CD4-positive, alpha-beta T cell treated with Interleukin-2 at 100 ng/mL for 4 hours (primary cell): ENCODE measurements at places on chromosomes 16 and 17.

DNA sequence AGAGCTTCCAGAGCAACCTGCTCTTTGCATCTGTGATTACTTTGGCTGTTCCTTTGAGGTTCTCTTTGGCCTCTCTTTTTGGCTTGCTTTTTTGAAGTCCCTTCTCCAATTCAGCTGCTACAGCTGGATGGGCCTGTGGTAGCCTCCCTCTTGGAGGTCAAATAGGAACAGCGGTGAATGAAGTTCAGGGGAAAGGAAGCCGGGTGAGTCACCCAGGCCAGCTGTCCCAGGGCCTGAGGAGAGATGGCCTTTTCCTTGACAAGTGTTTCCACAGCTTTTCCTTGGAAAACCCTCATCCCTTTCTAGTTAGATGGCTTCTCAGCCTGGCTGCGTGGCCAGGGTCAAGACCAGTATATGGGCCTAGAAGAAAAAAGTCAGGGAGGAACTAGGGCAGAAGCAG lies 103.1 kb downstream of the STX8 start:
- DNase-seq = no peak

DNA sequence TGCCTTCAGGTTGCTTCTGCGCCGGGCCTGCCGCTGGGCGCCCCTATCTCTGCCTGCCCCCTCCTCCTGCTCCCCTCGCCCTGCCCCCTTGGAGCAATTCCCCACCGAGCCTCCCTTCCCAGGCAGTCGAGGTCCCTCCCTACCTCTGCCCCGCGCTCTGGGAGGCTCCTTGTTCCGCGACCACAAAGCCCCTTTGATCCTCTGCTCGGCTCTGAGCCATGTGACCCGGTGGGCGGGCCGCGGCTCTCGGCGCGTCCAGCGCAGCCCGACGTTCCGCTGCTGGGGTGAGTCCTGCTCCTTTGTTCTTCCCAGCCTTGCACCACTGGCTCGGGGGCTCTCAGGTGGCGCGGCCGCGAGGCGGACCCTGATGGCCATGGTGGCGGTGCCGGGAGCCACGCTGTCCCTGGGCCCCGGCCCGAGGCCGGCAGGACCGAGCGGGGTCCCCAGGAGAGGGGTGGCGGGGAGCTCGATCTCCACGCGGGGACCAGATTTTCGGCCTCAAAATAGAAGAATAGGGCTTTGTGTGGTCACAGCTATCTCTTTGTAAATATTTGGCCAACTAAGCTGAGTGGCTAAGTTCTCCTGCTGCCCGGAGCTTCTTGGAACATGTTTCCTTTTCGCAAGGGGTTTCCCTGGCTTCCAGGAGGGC lies 310.6 kb downstream of the SEC14L1 start:
- peak; percentile 65 for DNase-seq

DNA sequence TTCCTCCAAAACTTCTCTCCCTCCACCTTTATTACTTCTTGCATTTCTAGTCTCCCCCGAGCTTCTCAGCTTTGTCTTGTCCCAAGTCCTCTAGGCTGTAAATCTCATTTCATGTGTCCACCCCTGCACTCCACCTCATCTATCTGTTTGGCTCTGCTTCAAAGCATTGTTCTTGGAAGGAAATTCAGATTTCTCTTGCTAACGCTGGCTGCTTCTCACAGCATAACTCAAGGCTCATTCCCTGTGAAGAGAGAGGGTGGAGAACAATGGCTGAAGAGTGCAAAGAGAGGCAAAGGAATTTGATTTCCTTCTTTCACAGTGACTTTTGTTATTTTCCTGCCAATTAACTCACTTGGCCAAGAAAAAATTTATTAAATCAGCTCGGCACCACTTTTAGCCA lies 476.5 kb downstream of the TMEM114 start:
- DNase-seq = no peak

GRCh38 chr16:73015612-73016487 lies 32.1 kb downstream of the ZFHX3 start:
- DNase-seq = no peak

DNA sequence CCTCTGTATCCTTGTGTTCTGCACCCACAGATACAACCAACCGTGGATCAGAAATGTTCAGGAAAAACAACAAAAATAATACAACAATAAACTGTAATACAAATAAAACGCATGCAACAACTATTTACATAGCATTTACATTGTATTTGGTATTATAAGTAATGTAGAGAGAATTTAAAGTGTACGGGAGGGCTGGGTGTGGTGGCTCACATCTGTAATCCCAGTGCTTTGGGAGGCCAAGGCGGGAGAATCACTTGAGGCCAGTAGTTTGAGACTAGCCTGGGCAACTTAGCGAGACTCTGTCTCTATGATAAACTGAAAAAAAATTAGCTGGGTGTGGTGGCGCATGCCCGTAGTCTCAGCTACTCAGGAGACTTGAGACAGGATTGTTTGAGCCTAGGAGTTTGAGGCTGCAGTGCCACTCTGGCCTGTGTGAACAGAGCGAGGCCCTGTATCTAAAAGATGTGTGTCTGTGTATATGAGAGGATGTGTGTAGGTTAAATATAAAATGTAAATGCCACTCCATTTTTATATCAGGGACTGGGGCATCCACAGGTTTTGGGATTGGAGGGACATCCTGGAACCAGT lies 13.3 kb downstream of the SEC14L1 start:
- no peak for DNase-seq
